HL-60 (cell line): ENCODE measurements at places on chromosomes 1 and 21.

DNA sequence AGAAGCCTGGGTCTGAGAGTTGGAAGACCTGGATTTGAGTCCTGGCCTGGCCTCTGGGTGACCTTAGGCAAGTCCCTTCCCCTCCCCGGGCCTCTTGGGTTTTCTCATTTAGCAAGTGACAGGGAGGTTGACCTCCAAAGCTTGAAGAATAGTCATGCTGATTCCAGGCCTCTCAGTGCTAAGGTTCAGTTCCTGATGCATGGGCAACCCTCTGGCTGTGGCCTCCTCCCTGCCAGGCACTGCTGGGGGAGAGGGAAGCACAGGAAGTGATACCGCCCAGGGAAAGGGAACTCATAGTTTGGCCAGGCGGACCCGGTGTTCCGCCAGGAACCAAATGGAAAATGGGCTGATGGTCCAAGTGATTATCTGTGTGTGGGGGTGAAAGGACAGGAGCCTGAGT, 23.6 kb upstream of the WASF2 start:
- peak; percentile 72 for DNase-seq

DNA sequence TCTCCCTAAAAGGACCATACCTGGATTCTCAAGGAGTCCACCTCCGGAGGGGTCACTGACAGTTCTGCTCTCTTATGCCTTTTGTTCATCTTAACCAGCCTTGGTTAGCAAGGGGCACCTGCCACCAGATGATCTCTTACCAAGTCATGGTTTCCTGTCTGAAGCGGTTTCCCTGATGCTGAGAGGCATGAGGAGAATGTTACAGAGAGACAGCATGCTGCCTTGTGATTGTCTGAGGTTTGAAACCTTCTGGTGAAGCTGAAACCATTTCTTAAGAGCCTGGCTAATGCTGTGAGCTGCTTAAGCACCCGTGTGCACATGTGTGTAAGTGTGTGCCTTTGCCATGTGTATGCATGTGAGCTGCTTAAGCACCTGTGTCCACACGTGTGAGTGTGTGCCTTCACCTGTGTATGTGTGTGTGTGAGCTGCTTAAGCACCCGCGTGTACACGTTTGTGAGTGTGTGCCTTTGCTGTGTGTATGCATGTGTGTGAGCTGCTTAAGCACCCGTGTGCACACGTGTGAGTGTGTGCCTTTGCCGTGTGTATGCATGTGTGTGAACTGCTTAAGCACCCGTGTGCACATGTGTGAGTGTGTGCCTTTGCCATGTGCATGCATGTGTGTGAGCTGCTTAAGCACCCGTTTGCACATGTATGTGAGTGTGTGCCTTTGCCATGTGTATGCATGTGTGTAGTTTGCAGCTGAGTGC, 136.4 kb upstream of the COL6A1 start:
- no peak for DNase-seq

GRCh38 chr1:152777510-152778137, 2.7 kb downstream of the LCE1F start:
- DNase-seq, result peak; percentile 1

DNA sequence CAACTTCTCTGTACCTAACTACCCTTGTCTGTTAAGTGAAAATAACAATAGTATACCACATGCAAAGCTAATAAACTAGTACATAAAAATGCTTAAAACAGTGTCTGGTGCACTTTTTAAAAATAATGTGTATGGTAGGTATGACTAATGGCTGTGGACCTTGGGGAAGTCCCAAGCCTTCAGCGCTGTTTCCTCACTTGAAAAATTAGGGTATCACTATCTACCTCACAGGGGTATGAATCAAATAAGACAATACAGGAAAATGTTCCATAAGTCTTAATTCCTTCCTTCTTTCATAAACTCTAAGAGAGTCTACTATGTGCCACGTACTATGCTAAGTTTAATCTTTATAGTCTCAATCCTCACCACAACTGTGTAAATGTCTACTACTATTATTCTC, 32.0 kb downstream of the EGLN1 start:
- no peak for DNase-seq

DNA sequence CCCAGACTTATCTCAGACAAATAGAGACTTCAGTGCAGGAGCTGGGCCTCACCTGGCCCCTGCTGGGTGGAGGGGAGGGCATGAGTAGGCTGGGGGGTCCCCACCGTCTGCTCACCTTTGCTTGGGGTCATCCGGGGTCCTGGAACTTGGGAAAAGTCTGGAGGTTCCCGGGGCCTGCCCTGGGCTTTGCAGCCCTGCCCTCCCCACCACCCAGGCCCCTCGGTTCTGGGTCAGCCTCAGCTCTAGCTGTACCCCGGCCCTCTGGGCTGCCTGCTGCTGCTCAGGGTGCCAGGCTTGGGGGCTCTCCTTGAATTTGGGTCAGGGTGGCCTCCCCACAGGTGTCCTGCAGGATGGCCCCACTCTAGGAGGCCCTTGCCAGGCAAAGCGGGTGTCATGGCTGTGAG, 2.4 kb upstream of the TMEM52 start:
- no peak for DNase-seq

GRCh38 chr1:192303029-192303428, 13.8 kb upstream of the RGS21 start:
- no peak for DNase-seq

DNA sequence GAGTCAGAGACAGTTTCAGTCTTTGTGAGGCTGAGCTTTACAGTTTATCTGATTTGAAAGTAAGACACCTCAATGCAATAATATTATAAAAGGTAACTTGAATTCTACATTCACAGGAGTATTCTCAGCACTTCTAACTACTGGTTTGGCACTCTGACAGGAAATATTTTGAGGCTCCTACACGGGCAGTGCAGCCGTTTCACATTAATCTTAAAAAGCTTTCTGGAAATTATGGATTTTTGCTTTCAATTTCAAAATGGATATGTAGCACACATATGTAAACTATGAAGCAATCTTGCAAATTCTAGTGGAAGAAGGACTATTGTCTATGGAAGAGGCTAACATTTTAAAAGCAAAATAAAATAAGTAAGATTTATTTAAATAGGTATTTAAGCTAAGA, 262.9 kb upstream of the SNX7 start:
- no peak for DNase-seq
